A673 (cell line): ENCODE measurements at places on chromosomes 3 and 15. TPM values are rescaled to one million over a fixed set of nuclear protein-coding genes. Genes with fewer than 3 reads are reported as not detected.
A peak's percentile ranks its signal among the peaks of the same experiment; 100 is the strongest.

- no peaks in the 10 kb centered on the region for H3K36me3 ChIP-seq
- no peak overlapping the region for H3K27ac ChIP-seq
- DNase-seq = no peak
- H3K4me3 ChIP-seq = no peak overlapping the region
- no peaks in the 10 kb centered on the region for H3K27me3 ChIP-seq
- no peaks in the 10 kb centered on the region for H3K4me1 ChIP-seq
These were observed 25.6 kb downstream of the SQOR start for GRCh38 chr15:45660231-45660979.

- H3K4me1 ChIP-seq = no peaks in the 10 kb centered on the region
- no peak for DNase-seq
- H3K27ac ChIP-seq = no peak overlapping the region
- no peaks in the 10 kb centered on the region for H3K27me3 ChIP-seq
These were observed 630.9 kb downstream of the PYDC2 start for GRCh38 chr3:192091831-192092230.

DNA sequence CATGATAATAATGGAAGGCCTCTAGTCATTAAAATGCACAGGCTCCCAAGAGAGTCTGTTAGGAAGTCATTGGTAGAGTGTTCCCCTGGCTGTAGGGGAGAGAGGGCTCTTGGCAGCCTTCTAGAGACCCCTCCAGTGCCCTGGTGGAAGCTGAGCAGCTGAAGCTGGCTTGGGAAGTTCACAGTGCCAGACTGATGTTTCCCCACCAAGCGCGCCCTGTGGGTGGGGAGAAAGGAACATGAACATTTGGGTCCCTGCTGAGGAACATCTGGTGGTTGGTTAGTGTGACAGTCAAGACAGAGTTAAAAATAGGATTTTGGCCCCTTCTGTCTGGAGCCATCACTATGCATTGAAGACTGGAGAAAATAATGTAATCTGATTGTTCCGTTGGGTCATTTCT lies 37.1 kb upstream of the RGMA start:
- H3K27ac ChIP-seq = no peak overlapping the region
- H3K27me3 ChIP-seq = no peaks in the 10 kb centered on the region
- H3K4me3 ChIP-seq = no peak overlapping the region
- no peak for DNase-seq

- no peaks in the 10 kb centered on the region for H3K27me3 ChIP-seq
- H3K4me1 ChIP-seq = no peaks in the 10 kb centered on the region
These were observed 13.7 kb downstream of the CYFIP1 start for GRCh38 chr15:22966321-22967083.

DNA sequence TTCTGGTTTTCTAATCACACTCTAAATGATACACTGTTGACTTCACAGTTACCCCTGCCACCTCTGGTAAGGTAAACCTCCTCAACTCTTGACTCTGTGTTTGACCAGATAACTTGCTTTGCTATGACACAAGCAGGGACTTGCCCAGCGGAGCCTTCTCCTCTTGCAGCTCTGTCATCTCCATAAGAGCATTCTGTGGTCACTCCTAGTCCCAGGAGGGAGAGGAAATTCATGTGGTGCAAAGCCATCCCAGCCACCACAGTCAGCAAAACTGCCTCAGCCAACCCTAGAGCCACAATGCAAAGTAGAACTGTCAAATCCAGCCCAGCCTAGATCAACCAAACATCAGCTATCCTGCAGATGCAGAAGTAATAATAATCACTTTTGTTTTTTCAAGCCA lies 144.7 kb upstream of the GADL1 start:
- no peaks in the 10 kb centered on the region for H3K27me3 ChIP-seq
- no peaks in the 10 kb centered on the region for H3K4me1 ChIP-seq
- no peak overlapping the region for H3K4me3 ChIP-seq
- no peak overlapping the region for H3K27ac ChIP-seq
- H3K36me3 ChIP-seq = no peaks in the 10 kb centered on the region

GRCh38 chr15:84982301-84982920 lies 755 bp downstream of the PDE8A start:
- peak overlapping the region; percentile 86 for H3K4me3 ChIP-seq
- H3K36me3 ChIP-seq = no peaks in the 10 kb centered on the region
- peaks cover 48% of the 10 kb centered on the region for H3K4me1 ChIP-seq
- peak; percentile 61 for DNase-seq
- H3K27me3 ChIP-seq = no peaks in the 10 kb centered on the region
- peak overlapping the region; percentile 92 for H3K27ac ChIP-seq

CA12 gene
- total RNA-seq = 0.68 and 0.97 TPM in 2 replicates

CASR gene
- not detected in 2 replicates for total RNA-seq
